ENCODE measurements at places on chromosomes 16 and 17. TPM values are rescaled to one million over a fixed set of nuclear protein-coding genes. Genes with fewer than 3 reads are reported as not detected.
A peak's percentile ranks its signal among the peaks of the same experiment; 100 is the strongest.

- DNase-seq, result no peak
Measured at GRCh38 chr16:84889066-84889465, 69.3 kb downstream of the CRISPLD2 start.

DNA sequence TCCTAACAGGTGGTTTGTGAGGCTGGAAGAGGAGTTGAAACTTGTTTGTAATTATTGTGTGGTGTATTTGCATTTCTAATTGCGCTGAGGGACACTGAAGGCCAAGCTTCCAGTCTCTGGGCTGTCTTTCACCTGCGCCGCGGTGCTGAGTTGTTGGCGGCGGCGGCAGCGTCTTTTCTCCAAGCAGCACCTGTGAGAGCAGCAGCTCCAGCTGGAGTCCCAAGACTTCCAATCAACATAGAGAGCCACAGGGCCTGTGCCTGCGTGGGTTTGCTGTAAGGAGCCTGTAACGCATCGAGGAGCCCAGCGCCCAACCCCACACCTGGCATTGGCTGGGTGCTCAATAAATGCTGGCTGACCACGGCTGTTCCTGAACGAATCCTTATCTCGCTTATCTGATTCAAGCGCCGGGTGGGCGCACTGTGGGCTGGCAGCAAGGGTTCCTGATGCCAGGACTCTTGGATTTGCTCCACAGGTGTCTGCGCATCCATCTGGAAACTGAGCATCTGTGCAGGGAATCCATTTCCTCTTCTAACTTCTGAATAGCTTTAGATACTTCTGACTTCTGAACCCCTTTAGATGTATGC, 138.1 kb downstream of the ASIC2 start:
- DNase-seq, result no peak

DNA sequence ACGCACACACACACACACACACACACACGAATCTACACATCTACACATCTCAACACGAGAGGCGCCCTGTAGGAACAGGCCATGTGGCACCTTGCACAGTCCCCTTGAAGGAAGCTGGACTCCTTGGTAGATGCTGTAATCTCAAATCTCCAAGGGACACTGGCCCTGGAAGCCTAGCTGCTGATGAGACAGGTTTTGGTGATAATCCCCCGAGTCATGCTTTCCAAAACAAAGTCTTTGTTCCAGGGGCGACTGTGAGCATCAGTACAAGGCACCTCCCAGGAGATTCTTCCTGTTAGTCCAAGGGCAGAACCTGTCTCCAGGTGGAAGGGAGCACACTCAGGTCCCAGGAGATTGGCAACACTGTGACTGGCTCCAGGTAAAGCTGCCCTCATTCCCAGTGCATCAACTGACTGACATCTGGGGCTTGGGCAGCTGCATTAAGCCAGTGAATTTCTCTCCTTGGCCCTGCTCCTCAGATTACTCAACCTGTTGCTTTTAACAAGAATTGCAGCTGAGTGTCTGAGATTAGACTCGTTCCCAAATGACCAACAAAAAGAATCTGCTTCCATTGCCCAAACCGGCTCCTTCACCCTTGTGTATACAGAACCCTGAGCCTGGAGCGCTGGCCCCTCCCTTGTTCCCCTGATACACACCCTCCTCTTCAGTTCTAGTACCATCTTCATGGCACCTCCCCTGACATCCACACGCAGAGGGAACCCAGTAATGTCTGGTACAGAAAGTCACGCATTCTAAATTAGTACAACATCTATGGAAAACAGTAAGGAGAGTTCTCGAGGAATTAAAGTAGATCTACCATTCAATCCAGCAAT, 13.9 kb upstream of the TNRC6C start:
- no peak for DNase-seq

- no peak for DNase-seq
Measured at GRCh38 chr17:82668024-82668630, 19.9 kb upstream of the WDR45B start.

GRCh38 chr16:48596326-48596725, 13.7 kb downstream of the N4BP1 start:
- DNase-seq, result peak; percentile 71

GRCh38 chr17:13595599-13595899, 6.2 kb downstream of the HS3ST3A1 start:
- DNase-seq, result no peak

DNA sequence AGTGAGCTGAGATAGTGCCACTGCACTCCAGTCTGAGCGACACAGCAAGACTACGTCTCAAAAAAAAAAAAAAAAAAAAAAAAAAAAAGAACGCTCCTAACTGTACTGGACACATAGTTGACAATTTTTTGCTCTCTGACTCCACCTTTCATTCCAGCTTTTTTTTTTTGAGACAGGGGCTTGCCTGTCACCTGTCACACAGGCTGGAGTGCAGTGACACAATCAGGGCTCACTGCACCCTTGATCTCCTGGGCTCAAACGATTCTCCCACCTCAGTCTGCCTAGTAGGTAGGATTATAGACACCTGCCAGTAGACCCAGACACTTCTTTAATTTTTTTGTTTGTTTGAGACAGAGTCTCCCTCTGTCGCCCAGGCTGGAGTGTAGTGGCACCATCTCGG, 2.6 kb upstream of the CRLF3 start:
- no peak for DNase-seq

- no peak for DNase-seq
Measured at GRCh38 chr17:36118477-36119353, 15.1 kb downstream of the CCL4 start.

DNA sequence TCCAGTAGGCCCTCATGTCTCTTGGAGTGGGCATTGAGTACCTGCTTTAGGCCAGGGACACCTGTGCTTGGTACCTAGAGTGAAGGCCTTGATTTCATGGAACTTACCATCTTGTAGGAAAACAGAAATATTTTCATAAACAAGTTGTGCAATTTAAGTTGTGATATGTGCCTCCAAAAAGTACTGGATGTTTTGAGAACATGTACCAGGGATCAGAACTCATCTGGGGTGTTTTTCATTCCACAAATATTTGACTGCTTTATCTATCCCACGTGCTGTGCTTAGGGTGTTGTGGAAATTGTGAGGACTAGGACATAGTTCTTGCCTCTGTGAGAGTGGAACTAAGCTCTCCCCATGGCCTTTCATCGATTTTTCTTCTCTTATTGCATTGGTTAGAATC, 8.8 kb downstream of the NKD1 start:
- no peak for DNase-seq

GRCh38 chr17:68351395-68351794, 60.1 kb downstream of the ARSG start:
- no peak for DNase-seq

DNA sequence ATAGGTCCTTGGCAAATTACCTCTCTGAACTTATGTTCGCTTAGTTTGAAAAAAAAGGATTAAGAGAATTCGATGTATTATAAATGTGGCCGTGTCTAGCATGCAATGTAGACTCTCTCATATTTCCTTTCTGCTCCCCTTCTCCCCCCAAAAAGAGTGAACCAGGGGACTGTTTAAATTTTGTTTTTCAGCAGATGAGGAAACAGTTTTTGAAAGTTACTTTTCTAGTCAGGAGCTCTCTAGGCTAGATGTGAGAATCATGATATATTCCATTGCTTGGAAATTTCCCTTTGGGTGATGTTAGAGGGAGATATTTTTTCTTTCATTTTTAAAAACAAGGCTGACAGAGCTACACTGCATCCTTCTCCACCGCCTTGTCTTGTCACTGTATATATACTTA, 1.1 kb upstream of the CDC27 start:
- no peak for DNase-seq

- no peak for DNase-seq
Measured at GRCh38 chr17:45846223-45846622, 1.5 kb downstream of the SPPL2C start.

GRCh38 chr16:80831039-80831438, 26.6 kb upstream of the CDYL2 start:
- no peak for DNase-seq

- no peak for DNase-seq
Measured at GRCh38 chr17:65254166-65254565, 117.0 kb downstream of the RGS9 start.

GRCh38 chr17:73272906-73273218, 11.2 kb upstream of the CPSF4L start:
- DNase-seq, result no peak

DNA sequence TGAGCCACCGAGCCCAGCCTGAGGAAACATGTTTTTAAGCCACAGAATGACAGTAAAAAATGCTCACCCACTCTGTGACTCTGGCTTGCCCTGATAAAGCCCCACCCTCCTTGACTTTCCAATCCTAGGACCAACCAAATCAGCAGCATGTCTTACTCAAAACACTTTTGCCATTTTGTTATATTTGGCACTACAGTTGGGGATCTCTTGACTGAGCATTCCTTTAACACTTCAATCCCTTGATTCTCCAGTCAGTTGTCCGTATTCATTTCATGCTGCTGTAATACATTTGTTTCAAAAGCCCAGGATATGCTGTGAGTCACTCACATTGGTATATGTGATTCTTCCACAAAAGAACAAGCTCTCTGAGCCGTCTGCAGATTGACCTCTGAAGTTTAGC, 8.2 kb downstream of the MYH3 start:
- DNase-seq, result no peak

DNA sequence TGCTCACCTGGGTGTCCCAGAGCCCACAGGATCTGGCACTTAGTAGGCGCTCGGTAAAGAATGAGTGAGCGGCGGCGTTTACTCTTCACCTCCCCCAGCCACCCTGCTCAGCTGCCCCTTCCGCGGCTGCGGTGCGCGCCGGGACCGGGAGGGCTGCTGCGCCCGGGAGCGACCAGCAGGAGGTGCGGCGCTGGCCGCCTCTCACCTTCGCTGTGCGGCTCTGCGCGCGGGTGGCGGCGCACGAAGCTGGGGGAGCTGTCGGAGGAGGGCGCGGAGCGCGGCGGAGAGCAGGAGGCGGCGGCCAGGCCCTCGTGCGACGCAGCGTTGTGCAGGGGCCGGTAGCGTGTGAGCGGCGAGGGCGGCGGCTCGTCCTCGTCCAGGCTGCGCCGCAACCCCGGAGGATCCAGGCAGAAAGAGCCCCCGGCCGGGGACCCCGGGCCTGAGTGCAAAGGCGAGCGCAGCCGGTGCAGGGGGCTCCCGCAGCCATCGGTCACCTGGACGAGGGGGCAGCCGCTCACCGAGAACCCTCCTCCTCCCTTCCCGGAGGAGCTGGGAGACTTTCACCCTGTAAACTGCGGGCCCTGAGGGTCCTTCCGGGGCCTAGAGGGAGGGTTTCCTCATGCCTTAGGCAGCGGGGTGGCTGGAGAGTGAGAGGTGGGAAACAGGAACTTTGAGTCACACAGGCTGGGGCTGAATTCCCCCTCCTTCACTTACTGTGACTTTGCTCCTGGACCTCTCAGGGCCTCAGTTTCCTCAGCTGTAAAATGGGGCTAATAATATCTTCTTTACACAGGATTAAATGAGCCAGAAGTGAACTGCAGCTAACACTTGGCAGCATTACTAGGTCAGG, 12.5 kb downstream of the SAMD14 start:
- DNase-seq, result peak; percentile 70

DNA sequence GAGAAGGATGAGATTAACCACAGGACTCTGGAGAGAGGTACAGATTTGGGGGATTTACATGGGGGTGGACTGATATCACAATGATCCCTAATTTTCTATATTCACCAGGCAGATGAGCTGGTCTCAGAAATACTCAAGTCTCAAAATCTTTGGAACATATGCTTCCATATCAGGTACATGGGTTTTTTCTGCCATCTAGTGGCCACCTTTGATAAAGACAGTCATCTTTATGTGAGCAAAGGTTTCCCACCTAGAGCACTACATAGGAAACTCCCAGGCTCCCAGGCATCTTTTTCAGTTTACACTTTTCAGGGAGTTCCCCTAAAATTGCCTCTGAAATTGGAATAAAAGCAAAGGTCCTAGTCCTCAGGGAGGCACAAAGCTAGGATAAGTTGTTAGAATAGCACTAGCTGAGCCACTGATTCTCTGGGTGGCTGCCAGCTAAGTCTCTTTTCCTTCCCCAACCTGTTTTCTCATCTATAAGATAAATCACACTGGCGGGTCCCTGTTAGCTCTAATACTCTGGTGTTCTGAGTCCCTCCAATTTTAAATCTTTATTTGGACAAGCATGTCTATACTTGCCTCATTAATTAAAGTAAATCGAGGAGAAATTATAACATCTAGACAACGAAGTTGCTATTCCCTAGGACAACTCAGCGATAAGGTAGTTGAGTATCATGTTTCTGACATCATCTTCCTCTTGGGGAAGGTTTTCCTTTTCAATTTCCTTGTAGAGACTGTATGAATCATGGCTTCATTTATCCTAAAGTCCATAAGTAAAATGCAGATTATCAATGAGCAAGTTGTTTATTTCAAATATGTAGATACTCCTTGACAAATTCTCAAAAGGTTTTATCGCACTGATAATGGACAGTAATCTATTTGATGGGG, 19.0 kb upstream of the MON1B start:
- peak; percentile 38 for DNase-seq

DNA sequence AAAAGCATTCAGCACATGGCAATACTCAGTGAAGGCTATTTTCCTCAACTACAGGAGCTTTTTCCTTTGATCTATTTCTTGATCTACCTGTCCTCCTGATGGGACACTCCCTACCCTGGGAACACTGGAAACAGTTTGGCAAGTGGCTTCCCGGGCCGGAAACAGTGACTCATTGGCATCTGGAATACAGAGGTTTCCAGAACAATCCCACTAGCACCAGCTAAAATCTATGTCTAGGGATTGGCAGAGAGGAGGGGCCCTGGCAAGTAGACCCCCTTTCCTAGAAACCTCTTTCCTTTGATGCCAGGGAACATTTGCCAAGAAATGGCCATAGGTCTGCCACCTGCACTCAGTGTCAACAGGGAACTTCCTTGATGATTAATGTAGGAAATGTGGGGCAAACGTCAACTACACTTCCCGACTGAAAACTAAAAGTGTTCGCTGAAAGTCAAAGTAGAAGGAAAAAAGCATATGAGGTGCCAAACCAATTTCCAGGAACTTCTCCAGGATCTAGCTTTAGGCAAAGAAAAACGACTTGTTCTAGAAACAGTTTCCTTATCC, 30.4 kb upstream of the FBXW10B start:
- DNase-seq, result no peak

- DNase-seq, result no peak
Measured at GRCh38 chr16:55364811-55365210, 40.8 kb downstream of the IRX6 start.

- DNase-seq, result no peak
Measured at GRCh38 chr17:60659156-60659555, 18.5 kb upstream of the BCAS3 start.

DNA sequence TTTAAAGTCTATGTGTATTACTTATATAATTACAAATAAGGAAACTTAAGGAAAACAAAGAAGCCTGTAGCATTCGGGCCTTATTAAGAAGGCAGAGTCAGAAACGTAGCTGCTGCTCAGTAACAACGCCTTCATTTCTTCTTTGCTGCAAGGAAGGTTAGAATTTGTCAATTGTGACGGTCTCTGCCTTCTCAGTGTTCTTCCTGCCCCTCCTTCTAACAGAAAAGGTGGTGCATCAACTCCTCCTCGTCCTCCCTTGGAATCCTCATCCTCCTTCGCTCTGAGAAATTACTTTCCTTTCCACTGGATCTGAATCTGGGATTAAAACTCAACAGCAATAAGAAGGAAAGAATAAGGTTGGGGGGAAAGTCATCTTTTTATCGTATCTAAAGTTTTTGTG, 63.0 kb downstream of the VPS53 start:
- no peak for DNase-seq

The ABCC12 gene
- not detected for total RNA-seq

The MYH2 gene
- not detected for total RNA-seq

The SLC4A1 gene
- not detected for total RNA-seq

The MYO15A gene
- total RNA-seq, result 0.31 TPM

The C16orf74 gene
- total RNA-seq, result 0.50 TPM

The KRTAP1-5 gene
- not detected for total RNA-seq
